T-helper 1 cell (primary cell): ENCODE measurements at places on chromosomes 4 and X.

- no peak for DNase-seq
These were observed 264.6 kb downstream of the TENM3 start for GRCh38 chr4:182507805-182508204.

DNA sequence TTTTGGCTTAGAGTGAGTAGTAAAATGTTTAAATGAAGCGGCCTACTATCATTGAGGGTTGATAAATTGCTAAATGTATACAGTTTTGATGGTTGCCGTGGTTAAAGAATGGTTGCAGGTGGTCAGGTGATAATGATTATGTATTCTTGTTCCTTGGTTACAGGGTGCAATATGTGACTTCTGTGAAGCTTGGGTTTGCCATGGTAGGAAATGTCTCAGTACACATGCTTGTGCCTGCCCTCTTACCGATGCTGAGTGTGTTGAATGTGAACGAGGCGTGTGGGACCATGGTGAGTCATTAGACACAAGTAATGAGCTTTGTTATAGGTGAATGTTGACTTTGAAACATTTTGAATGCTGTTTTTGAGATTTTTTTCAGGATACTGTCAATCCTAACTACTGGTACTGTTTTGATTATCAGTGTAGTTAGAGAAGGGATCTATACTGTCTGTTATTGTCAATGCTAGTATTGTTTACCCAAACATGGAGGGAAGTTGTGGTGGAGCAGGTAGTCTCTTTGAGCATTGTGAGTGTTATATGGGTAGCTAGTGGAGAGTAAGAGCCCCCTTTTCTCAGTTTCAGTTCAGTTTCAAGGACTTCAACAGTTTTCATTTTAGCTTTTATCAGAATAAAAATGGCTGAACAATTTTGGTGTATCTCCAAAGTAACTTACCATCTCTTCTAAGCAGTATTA lies 8.9 kb downstream of the ZNF330 start:
- DNase-seq = no peak

- DNase-seq = no peak
These were observed 73.6 kb downstream of the CEP44 start for GRCh38 chr4:174357321-174357720.

DNA sequence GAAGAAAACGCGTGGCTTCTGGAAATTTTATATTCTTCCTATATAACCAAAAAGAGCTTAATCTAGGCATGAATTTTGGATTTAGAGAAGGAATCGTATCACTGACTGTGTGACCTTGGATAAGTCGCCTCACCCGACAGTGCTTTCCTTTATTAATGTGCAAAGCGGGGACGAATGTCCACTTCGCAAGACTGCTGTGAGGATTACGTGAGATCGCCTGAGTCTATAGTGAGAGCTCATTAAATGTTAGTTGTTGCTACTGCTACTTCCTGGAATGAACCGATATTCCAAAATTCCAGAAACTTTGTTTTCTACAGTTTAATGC lies 448 bp upstream of the TBC1D8B start:
- DNase-seq = no peak

GRCh38 chr4:40502934-40503333 lies 126.7 kb downstream of the RBM47 start:
- DNase-seq = peak; percentile 55

GRCh38 chr4:164802301-164802901 lies 48.5 kb downstream of the SMIM31 start:
- DNase-seq = no peak

DNA sequence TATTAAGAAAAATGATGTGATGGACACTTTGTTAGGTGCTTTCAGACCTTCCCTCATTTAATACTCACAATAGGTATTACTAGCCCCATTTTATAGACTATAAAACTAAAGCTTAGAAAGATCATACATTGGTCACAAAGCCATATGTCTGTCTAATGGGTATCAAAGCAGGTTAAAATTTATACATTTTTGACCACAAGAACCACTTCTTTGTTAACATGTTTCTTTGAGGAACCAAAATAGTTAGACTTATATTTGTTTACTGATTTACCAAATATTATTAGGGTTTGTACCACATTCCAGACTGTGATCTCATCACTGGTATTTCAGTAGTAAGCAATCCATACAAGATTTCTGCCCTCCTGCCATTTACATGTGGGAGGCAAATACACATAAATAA lies 363.3 kb downstream of the NAF1 start:
- no peak for DNase-seq
